ENCODE measurements at places on chromosomes 1 and 21.
A peak's percentile ranks its signal among the peaks of the same experiment; 100 is the strongest.

- H3K4me1 ChIP-seq = no peaks in the 10 kb centered on the region
- H3K27me3 ChIP-seq = no peaks in the 10 kb centered on the region
- no peak overlapping the region for H3K4me3 ChIP-seq
- no peak for DNase-seq
- no peaks in the 10 kb centered on the region for H3K36me3 ChIP-seq
Observed at GRCh38 chr1:244802041-244802440, 33.4 kb upstream of the COX20 start.

GRCh38 chr1:43302721-43303470, 2.1 kb downstream of the TIE1 start:
- no peak overlapping the region for H3K27ac ChIP-seq
- H3K4me3 ChIP-seq = no peak overlapping the region
- H3K36me3 ChIP-seq = no peaks in the 10 kb centered on the region
- no peaks in the 10 kb centered on the region for H3K27me3 ChIP-seq

- H3K4me3 ChIP-seq = no peak overlapping the region
- H3K4me1 ChIP-seq = peaks cover 78% of the 10 kb centered on the region
- peaks cover 37% of the 10 kb centered on the region for H3K36me3 ChIP-seq
- no peaks in the 10 kb centered on the region for H3K27me3 ChIP-seq
- H3K27ac ChIP-seq = peak overlapping the region; percentile 43
Observed at GRCh38 chr1:2240270-2241156, 12.4 kb downstream of the SKI start.

GRCh38 chr1:24925082-24925779, 4.8 kb downstream of the RUNX3 start:
- peaks cover 79% of the 10 kb centered on the region for H3K36me3 ChIP-seq
- peak; percentile 83 for DNase-seq
- H3K27me3 ChIP-seq = no peaks in the 10 kb centered on the region
- peak overlapping the region; percentile 94 for H3K4me3 ChIP-seq
- H3K27ac ChIP-seq = peak overlapping the region; percentile 85
- peaks cover 69% of the 10 kb centered on the region for H3K4me1 ChIP-seq

GRCh38 chr1:225146478-225146877, 217.0 kb downstream of the DNAH14 start:
- H3K27ac ChIP-seq = no peak overlapping the region
- H3K4me1 ChIP-seq = no peaks in the 10 kb centered on the region
- no peaks in the 10 kb centered on the region for H3K27me3 ChIP-seq

DNA sequence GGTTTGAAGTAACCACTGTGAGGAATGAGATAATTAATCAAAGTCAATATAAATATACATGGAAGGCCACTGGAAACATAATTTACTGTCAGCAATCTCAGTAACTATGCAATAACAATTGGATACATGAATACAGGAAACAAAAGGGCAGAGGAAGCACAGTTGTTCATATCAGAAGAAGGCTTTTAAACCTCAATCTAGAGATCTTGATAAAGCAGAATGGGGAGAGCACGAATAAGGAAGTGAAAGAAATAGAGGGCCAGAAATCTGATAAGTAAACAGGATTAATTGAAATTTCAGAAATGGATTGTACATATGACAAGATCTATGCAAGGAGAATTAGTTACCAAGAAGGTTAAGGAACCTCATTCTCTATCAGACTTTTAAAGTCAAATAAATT, 93.0 kb downstream of the EVI5 start:
- H3K4me1 ChIP-seq = peaks cover 6% of the 10 kb centered on the region
- no peaks in the 10 kb centered on the region for H3K36me3 ChIP-seq
- peaks cover 3% of the 10 kb centered on the region for H3K27me3 ChIP-seq
- H3K4me3 ChIP-seq = no peak overlapping the region

- H3K27me3 ChIP-seq = peaks cover 20% of the 10 kb centered on the region
- DNase-seq = no peak
- no peak overlapping the region for H3K27ac ChIP-seq
- peaks cover 13% of the 10 kb centered on the region for H3K36me3 ChIP-seq
Observed at GRCh38 chr1:116372191-116372590, 853 bp upstream of the ATP1A1 start.

- H3K4me1 ChIP-seq = no peaks in the 10 kb centered on the region
- H3K36me3 ChIP-seq = no peaks in the 10 kb centered on the region
- no peak overlapping the region for H3K27ac ChIP-seq
- no peak for DNase-seq
- no peaks in the 10 kb centered on the region for H3K27me3 ChIP-seq
Observed at GRCh38 chr21:33089395-33090119, 19.6 kb downstream of the OLIG1 start.

- H3K4me3 ChIP-seq = no peak overlapping the region
- H3K27me3 ChIP-seq = peaks cover 10% of the 10 kb centered on the region
- peaks cover 3% of the 10 kb centered on the region for H3K36me3 ChIP-seq
- H3K4me1 ChIP-seq = peaks cover 7% of the 10 kb centered on the region
- H3K27ac ChIP-seq = no peak overlapping the region
Observed at GRCh38 chr1:109864930-109865612, 45.6 kb upstream of the CSF1 start.

GRCh38 chr1:227892489-227893299, 55.0 kb downstream of the WNT9A start:
- peaks cover 10% of the 10 kb centered on the region for H3K4me1 ChIP-seq
- H3K27me3 ChIP-seq = no peaks in the 10 kb centered on the region
- no peaks in the 10 kb centered on the region for H3K36me3 ChIP-seq

DNA sequence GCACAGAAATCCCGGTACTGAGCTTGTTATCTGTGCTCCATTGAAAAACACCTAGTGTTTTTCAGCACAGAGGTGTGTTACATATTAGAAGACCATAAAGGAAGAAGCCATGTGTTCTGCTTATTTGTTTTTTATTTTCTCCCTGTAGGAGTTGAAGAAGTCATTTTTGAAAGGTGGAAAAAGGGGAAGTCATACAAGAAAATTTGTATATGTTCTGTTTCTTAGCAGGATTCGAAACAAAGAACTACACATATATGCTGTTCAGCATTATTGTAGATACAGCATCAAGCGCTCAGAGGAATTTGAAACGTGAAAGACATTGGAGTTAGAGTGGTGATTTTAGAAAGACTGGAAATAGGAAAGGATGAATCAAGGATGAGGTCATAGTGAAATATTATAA, 345.3 kb upstream of the ADGRL2 start:
- no peaks in the 10 kb centered on the region for H3K27me3 ChIP-seq
- H3K36me3 ChIP-seq = no peaks in the 10 kb centered on the region
- H3K4me3 ChIP-seq = no peak overlapping the region
- DNase-seq = no peak

- H3K4me1 ChIP-seq = peaks cover 12% of the 10 kb centered on the region
- no peak for DNase-seq
- no peaks in the 10 kb centered on the region for H3K36me3 ChIP-seq
Observed at GRCh38 chr1:94033849-94034248, 87.1 kb downstream of the ABCA4 start.

DNA sequence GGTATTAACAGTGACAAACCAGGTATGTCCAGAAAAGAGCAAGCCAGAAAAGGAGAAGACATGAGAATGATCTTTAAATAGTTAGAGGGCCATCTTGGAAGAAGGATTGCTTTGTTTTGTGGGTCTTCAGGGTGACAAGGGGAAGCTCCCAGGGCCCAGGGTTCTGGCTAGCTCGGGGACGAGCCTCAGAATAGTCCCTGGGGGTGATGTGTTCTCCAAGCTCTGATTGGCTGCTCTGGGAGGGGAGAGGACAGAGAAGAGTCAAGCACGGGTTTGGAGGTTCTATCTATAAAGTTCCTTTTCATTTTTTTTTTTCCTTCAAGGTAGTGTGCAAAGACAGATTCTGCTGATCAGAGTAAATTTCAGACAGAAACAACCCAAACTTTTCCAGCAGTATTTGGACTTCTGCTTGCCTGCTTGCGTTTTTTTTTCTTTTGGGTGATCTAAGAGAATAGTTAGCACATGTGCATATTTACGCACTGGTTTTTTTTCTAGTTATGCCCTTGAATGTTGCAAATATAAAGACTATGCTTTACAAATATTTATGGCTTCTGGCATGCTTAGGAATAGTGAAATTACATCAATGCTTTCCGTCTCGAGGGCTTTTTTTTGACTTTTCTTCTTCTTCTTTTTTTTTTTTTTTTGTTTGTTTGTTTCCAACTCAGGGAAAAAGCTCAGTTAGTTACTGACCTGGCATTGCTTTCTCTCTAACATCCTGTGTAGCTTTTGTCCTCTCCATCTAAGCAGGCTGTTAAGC, 59.7 kb downstream of the ROR1 start:
- H3K36me3 ChIP-seq = no peaks in the 10 kb centered on the region
- H3K4me3 ChIP-seq = no peak overlapping the region
- H3K27me3 ChIP-seq = peaks cover 2% of the 10 kb centered on the region
- H3K27ac ChIP-seq = no peak overlapping the region

DNA sequence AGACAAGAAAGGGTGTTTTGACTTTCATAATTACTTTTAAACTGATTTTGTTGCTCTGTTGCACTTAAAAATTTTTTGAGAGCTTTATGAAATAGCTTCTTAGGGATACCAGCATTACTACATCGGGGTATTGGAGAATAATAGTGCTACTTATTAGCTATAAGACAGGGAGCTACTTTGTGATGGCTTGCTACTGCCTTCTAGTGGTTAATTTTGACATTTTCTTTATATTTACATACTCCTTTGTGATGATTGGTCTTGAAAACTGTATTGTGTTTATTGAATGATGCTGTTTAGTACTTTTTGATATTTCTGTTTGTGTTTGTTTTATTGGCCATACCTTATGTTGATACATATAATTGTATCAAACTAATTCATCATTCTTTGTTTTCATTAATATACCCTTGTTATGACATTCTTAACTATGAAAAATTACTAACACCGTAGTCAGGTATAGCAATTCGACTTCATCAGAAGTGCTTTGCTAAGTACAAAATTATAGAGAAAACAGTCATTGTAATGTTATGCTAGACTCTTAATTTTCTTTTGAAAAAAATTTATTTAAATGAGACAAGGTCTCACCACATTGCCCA, 85.5 kb downstream of the CLIC4 start:
- no peak overlapping the region for H3K4me3 ChIP-seq
- no peaks in the 10 kb centered on the region for H3K36me3 ChIP-seq
- peak; percentile 17 for DNase-seq
- no peaks in the 10 kb centered on the region for H3K4me1 ChIP-seq
- H3K27ac ChIP-seq = no peak overlapping the region
- no peaks in the 10 kb centered on the region for H3K27me3 ChIP-seq

DNA sequence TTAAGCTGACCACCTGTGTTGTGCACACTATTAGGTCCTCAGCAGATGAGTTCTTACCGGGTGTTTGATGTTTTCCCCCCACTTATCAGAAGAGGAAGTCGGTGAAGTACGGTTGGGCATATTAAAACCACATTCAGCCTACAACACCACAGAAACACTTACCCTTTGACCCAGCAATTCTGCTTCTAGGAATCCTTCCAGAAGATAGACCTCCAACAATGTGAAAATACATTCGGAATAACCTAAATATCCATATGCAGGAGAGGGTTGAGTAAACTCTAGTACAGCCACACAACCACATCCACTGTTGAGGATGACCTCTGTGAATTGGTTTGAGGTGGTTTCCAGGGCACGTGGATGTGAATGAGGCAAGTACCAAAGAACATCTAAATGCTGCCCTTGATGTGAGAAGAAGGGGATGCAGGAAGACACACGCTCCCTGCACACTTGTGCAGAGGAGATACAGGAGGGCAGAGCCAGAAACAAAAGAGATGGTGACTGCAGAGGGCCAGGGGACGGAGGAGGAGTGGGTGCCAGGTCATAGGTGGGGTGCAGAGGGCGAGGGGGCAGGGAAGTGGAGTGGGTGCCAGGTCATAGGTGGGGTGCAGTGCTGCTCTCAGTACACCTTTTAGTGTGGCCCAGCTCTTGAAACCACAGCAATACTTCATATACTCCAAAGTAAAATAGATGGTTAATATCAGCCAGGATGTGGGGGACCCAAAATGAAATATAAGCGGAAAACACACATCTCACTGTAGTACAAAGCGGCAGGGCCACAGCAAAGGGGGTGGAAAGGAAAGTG, 12.8 kb downstream of the ADARB1 start:
- H3K4me3 ChIP-seq = peak overlapping the region; percentile 11
- peak overlapping the region; percentile 71 for H3K27ac ChIP-seq
- peaks cover 83% of the 10 kb centered on the region for H3K4me1 ChIP-seq
- no peaks in the 10 kb centered on the region for H3K27me3 ChIP-seq
- peak; percentile 41 for DNase-seq

- H3K4me3 ChIP-seq = no peak overlapping the region
- H3K27me3 ChIP-seq = peaks cover 2% of the 10 kb centered on the region
- H3K36me3 ChIP-seq = no peaks in the 10 kb centered on the region
- H3K4me1 ChIP-seq = no peaks in the 10 kb centered on the region
- DNase-seq = no peak
Observed at GRCh38 chr1:193625255-193625654, 438.8 kb upstream of the B3GALT2 start.

- H3K27me3 ChIP-seq = peaks cover 2% of the 10 kb centered on the region
- H3K27ac ChIP-seq = no peak overlapping the region
- DNase-seq = no peak
- no peak overlapping the region for H3K4me3 ChIP-seq
- peaks cover 6% of the 10 kb centered on the region for H3K4me1 ChIP-seq
- H3K36me3 ChIP-seq = no peaks in the 10 kb centered on the region
Observed at GRCh38 chr1:230771773-230772354, 24.7 kb downstream of the CAPN9 start.

- H3K27me3 ChIP-seq = no peaks in the 10 kb centered on the region
- H3K27ac ChIP-seq = no peak overlapping the region
- no peaks in the 10 kb centered on the region for H3K36me3 ChIP-seq
- no peaks in the 10 kb centered on the region for H3K4me1 ChIP-seq
- H3K4me3 ChIP-seq = no peak overlapping the region
- DNase-seq = no peak
Observed at GRCh38 chr1:68770817-68771216, 273.9 kb upstream of the DEPDC1 start.

DNA sequence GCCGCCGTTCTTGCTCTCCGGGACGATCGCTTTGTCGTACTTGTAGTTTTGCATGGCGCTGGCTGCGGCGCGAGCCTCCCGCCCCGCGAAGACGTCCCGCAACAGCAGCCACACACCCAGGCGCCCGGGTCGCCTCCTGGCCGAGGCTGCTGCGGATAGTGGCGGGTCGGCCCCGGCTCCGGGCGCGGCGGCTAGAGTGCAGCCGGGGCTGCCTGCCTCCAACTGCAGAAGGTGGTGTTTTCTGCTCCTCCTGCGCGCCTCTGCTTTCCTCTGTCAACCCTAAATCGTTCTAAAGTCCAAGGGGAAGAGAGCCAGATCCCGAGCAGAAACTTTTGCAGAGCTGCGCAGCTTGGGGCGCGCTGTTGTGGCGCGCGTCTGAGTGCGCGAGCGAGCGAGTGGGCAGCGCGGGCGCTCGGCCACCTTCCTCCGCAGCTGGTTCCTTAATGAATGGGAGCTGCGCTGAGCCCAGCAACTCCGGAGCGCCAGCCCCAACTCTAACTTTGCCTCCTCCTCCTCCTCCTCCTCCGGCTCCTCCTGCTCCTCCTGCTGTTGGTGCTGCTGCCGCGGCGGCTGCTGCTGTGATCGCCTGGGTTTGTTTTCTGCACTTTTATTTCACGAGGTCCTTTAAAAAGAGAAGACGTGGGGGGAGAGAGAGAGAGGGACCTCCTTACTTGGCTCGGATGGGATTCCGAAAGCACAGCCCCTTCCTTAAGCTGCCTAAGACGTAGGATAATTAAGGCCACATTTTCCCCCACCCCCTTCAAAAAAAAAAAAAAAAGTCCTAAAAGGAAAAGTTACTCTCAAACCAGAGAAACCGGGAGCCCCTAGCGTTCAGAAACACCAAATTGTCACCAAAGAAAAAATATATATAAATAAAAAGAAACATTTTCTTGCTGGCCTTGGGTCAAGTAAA, at the start of gene PLPP3:
Gene PLPP3 (minus strand): TSS at position 601 of the 913 bp plus-strand sequence. CDS start 547 bp downstream, at position 54.
- peak within 1 kb of the TSS; percentile 72 for H3K4me3 ChIP-seq
- no peak for DNase-seq
- H3K27me3 ChIP-seq = peaks cover 47% of the 10 kb centered on the region

All from activated CD4-positive, alpha-beta T cell treated with anti-CD3 and anti-CD28 coated beads, Interleukin-2, amount 10 ng/mL, durations not matched to agents 7 days and 5 days (primary cell).